ENCODE measurements at places on chromosomes 4 and X.

GRCh38 chr4:5100986-5101385 is 49.7 kb downstream of the STK32B start:
- DNase-seq: no peak

GRCh38 chr4:107349732-107350131 is 313.6 kb upstream of the DKK2 start:
- DNase-seq: no peak

- no peak for DNase-seq
Measured at GRCh38 chr4:71729856-71730255, 54.0 kb downstream of the GC start.

DNA sequence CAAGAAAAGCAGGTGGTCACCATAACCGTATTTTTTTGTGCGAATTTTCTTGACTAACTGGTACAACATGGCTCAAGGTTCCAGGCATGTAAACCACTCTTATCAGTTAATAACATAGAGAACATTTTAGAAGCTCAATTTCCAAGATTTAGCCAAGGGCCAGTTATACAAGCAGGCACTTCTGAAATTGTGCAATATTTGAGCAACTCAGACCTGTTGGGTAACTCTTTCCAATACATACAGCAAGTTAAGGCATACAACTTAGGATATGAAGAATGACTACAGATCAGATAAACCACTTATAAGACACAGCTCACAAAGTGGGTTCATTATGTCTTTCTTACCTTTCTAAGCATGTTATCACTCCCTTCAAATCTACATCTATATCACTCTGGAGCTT is 43.9 kb downstream of the ZNF280C start:
- DNase-seq: no peak

GRCh38 chr4:181858741-181859140 is 384.5 kb upstream of the TENM3 start:
- DNase-seq: no peak

DNA sequence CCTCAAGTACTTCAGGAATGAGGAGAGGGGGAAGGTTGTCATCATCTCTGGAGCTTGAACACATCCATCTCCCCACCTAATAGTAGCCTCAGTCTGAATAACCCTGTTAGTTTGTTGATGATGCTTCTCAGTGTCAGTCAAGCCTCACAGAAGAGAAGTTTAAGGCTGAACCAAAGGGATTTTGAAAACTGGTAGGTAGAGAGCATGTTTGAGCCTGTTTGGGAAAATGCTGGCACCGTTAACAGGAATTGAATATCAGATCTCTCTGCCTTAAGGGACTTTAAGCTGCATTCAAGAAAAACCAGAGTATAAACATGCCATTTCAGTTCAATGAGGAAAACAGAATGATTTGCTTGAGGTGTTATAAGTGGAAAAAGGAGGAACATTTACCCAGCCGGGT is 73.1 kb downstream of the MAPK10 start:
- no peak for DNase-seq

GRCh38 chr4:141352909-141353525 is 132.3 kb downstream of the ZNF330 start:
- no peak for DNase-seq

DNA sequence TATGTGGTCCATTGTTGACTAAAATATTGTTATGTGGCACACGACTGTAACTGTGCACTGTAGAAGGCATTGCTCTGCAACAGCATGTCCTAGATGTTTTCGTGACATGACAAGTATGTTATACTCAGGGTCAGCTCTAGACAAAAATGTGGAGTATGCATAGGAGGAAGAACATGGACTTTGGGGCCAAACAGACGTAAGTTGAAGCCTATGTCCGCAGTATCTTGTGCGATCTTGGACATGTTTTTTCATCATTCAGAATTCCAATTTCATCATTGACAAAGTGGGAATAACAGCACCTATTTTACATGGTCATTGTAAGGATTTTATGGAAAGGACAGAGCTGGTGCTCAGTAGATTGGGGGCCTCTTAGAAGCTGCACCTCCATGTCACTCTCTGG is 27.7 kb upstream of the PROM1 start:
- DNase-seq: no peak

GRCh38 chr4:112173593-112174558 is 28.6 kb downstream of the FAM241A start:
- DNase-seq: no peak

- no peak for DNase-seq
Measured at GRCh38 chr4:37981425-37981824, 21.2 kb downstream of the PTTG2 start.

DNA sequence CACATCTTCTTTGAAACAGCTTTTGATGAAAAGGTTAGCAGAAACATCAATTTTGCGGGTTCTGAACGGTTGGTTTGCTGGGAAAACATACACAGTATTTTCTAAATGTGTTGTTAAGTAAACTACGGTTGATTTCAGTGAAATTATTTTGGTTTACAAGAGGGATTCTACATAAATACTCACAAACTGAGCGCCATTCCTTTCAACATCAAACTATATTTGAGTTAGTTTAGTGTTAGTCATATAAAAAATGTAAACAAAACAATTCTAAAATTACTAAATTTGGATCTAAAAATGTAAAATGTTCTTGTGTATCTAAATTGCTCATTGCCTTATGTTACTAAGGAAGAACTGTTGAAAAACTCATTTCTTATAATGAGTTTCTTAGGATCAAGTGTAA is 425.6 kb downstream of the PCDH18 start:
- no peak for DNase-seq

- no peak for DNase-seq
Measured at GRCh38 chr4:154234576-154234975, 257.0 kb downstream of the DCHS2 start.

GRCh38 chrX:14798805-14799397 is 74.0 kb downstream of the FANCB start:
- DNase-seq: no peak

DNA sequence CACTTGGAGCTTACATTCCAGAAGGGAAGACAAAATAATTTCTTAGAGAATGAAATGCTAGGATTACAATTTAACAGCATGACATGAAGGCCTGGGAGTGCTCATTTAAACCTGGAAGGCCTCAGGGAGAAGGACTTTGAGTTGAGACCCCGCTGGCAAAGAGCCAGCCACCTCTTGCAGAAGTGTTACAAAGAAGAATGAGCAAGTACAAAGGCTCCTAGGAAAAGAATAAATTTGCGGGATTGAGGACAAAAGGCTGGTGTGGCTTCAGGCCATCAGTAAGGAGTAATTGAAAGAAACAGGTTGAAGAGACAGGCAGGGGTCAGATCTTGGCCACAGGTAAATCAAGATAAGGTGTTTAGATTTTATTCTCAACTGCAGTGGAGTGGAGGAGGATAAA is 3.1 kb upstream of the ELOVL6 start:
- DNase-seq: no peak
